ENCODE measurements at places on chromosomes 4 and X. TPM values are rescaled to one million over a fixed set of nuclear protein-coding genes. Genes with fewer than 3 reads are reported as not detected.

GRCh38 chrX:2263203-2263602, 237.6 kb downstream of the DHRSX start:
- peaks cover 11% of the 10 kb centered on the region for H3K4me1 ChIP-seq
- no peak overlapping the region for H3K27ac ChIP-seq
- no peaks in the 10 kb centered on the region for H3K27me3 ChIP-seq
- no peak overlapping the region for H3K4me3 ChIP-seq
- no peak for DNase-seq

DNA sequence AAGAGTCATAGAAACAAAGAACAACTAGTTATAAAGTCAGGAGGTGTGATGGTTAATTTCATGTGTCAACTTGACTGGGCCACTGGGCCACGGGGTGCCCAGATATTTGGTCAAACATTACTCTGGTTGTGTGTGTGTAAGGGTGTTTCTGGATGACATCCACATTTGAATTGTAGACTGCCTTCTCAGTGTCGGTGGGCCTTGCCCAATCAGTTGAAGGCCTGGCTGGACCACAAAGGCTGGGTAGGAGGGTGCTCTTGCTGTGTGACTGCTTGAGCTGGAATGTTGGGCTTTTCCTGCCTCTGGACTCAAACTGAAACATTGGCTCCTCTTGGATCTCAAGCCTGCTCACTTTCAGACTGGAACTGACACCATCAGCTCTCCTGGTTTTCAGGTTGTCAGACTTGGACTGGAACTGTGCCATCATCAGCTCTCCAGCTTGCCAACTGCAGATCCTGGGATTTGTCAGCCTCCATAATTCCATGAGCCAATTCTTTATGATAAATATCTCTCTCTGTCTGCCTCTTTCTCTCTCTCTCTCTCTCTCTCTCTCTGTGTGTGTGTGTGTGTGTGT, 41.4 kb downstream of the CLDN34 start:
- H3K27me3 ChIP-seq, result no peaks in the 10 kb centered on the region
- H3K4me1 ChIP-seq, result peaks cover 23% of the 10 kb centered on the region
- H3K27ac ChIP-seq, result peak overlapping the region; percentile 70
- no peaks in the 10 kb centered on the region for H3K36me3 ChIP-seq
- no peak overlapping the region for H3K4me3 ChIP-seq

DNA sequence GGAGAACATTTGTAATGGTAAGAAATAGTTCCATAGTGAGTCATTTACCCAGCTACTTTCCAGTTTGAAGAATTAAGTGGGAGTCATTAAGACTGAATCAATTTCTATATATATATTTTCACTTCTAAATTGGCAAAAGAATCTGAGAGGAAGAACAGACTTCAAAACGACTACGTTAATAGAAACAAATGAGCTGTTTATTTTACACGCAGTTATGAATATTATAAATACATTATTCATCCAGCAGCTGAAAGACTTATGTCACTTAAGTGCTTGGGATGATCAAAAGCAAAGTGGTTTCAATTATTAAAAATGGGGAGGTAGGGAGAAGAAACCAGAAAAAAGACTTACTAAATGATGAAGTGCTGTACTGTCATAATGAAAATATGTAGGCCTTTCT, 260.5 kb upstream of the DDX53 start:
- no peak overlapping the region for H3K4me3 ChIP-seq
- H3K36me3 ChIP-seq, result no peaks in the 10 kb centered on the region
- H3K4me1 ChIP-seq, result no peaks in the 10 kb centered on the region
- no peaks in the 10 kb centered on the region for H3K27me3 ChIP-seq

The KIAA1210 gene
- not detected for total RNA-seq

DNA sequence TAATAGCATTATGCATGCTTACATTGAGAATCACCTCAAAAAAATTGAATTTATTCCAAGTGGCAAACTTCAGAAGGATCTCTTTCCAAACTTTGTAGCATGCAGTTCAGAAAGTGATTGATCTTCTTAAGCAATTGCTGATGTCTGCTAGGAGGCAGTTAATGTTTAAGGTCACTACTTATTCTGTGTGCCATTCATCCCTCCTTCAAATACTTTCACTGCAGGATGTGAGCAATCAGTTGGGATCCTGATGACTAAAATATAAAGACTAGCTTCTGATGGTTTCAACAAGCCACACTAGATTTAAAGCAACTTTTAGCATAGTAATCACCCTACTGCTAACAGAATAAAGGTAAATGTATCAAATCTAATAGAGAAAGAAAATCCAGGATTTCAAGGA, 414.1 kb downstream of the ADGRL3 start:
- H3K4me1 ChIP-seq, result no peaks in the 10 kb centered on the region
- H3K27me3 ChIP-seq, result no peaks in the 10 kb centered on the region
- no peaks in the 10 kb centered on the region for H3K36me3 ChIP-seq
- no peak overlapping the region for H3K4me3 ChIP-seq

The GK gene
- total RNA-seq, result 2.9 TPM

- H3K4me1 ChIP-seq, result peaks cover 42% of the 10 kb centered on the region
- no peak overlapping the region for H3K4me3 ChIP-seq
- H3K27ac ChIP-seq, result no peak overlapping the region
- no peak for DNase-seq
- H3K27me3 ChIP-seq, result no peaks in the 10 kb centered on the region
Observed at GRCh38 chr4:150332086-150332485, 249.9 kb upstream of the MAB21L2 start.

DNA sequence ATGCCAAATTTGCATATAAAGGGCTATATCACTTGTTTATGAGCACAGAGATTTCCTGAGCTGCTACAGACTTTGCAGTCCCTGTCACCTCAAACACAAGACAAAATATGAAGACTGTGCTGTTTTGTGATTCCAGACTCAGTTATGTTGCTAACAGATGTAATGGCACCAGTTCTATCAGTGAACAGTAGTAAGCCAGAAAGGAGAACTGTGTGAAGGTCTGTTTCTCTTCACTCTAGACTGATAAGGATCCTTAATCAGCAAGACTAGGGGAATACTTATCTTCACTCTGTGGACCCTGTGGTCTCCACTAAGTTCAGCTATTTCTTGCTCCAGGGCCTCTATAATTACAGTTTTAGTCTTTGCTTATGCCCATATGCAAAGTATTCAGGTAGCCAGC, 82.7 kb downstream of the ANXA5 start:
- no peak overlapping the region for H3K4me3 ChIP-seq
- H3K4me1 ChIP-seq, result no peaks in the 10 kb centered on the region
- no peaks in the 10 kb centered on the region for H3K27me3 ChIP-seq
- H3K36me3 ChIP-seq, result no peaks in the 10 kb centered on the region

The CSAG2 gene
- total RNA-seq, result not detected
